ENCODE measurements at places on chromosomes 12 and 14.

- DNase-seq = peak; percentile 43
Measured at GRCh38 chr14:55580470-55581341, 699 bp downstream of the KTN1 start.

GRCh38 chr12:53568809-53569557 is 57.2 kb downstream of the ATF7 start:
- peak; percentile 84 for DNase-seq

GRCh38 chr12:124566997-124567672 is at the start of gene NCOR2:
Gene NCOR2 (minus strand): TSS chr12:124567612. CDS start chr12:124495251, 72,361 bp downstream.
- DNase-seq = no peak

- DNase-seq = peak; percentile 100
Measured at GRCh38 chr12:114684098-114684869, at the start of gene TBX3. Gene TBX3 (minus strand): TSS chr12:114684175. CDS start chr12:114683200, 975 bp downstream.

DNA sequence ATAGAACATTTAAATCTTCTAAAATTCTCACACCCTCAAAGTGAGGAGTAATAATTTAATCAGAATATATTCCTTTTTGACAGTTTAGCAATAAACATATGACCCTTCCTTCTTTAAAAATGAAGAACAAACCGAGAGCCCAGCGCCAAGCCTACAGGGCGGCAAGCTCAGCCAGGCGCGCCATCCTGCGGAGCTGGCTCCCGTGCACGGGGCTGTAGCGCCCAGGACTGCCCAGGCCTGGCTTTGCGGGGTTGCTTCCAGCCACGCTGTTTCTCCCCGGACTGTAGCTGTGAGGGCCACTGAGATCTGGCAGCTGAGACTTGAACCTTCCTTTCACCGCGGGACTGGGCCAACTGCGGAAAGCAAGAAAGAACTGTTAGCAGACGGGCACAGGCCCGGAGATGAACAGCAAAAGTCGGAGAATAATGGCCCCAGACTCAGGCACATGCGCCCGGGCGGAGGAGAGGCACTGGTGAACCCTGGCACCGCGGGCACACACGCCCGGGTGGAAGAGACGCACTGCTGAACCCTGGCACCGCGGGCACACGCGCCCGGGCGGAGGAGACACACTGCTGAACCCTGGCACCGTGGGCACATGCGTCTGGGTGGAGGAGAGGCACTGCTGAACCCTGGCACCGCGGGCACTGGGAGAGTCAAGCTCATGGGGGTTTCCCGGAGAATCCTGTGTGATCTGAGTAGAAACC is 16.6 kb downstream of the PGAM5 start:
- no peak for DNase-seq

DNA sequence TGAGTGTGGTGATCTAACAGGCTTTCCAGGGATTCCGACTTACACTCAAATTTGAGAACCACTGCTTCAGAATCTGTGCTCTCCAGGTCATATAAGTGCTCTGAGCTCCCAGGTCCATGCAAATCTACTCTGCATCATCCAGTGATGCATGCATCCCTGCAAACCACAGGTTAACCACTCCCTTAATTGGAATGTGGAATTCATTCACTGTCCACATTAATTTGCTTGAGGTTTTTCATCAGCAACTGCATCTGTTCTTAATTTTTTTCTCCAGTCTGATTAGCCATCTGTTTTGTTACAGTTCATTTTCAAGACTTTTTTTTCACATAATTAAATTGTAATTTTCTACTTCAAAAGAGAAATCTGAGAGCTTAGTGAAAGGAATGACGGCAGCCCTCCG is 43.4 kb upstream of the RIN3 start:
- peak; percentile 97 for DNase-seq

GRCh38 chr12:1272142-1272541 is 281.1 kb downstream of the ERC1 start:
- no peak for DNase-seq

- DNase-seq = peak; percentile 3
Measured at GRCh38 chr14:66910311-66910840, 278.9 kb upstream of the GARIN2 start.

GRCh38 chr12:124416516-124417395 is 121.9 kb downstream of the RFLNA start:
- no peak for DNase-seq

DNA sequence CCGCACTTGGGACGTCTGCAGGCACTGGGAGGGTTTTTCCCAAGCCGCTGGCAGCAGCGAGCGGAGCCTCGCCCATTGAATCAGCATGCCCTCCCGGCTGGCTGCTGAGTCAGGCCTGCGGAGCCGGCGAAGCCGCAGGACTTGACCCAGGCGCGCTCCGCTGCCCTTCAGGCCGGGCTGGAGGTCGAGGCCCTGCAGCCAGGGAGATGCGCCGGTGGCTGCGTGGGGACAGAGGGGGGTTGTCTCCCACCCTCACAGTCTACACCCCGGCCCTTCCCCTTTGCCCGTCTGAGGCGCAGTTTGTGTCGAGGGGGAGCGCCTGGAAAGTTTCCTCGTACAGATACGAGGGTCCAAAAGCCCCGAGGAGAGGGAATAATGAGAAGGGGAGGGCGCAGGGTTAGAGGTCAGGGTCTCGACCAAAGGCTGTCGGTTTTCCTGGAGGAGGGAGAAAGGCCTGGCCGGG is 759 bp upstream of the KLC1 start:
- DNase-seq = peak; percentile 59

- DNase-seq = no peak
Measured at GRCh38 chr12:83432176-83432719, 745.5 kb downstream of the TMTC2 start.

GRCh38 chr12:67482751-67483661 is 165.5 kb upstream of the DYRK2 start:
- peak; percentile 92 for DNase-seq

GRCh38 chr12:66258011-66258410 is 44.3 kb upstream of the HELB start:
- DNase-seq = no peak

- DNase-seq = no peak
Measured at GRCh38 chr12:53871367-53871766, 67.3 kb upstream of the HOXC13 start.

DNA sequence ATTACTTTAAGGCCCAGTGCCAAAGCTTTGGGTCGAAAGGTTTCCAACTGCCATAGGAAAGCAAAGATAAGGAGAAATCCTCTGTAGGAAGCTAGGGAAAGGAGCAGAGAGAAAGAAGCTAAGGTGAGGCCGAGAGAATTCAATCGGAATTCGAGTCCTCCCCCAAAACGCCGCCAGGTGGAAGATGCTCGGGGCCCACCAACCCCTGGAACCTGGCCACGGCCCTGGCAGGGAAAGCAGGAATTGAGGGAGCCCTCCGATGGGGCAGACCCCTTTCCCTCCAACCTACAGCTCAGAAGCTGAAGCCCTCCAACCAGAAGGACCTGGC is 498 bp downstream of the GMFB start:
- DNase-seq = no peak

- DNase-seq = no peak
Measured at GRCh38 chr14:54177019-54177418, 219.8 kb upstream of the CDKN3 start.

DNA sequence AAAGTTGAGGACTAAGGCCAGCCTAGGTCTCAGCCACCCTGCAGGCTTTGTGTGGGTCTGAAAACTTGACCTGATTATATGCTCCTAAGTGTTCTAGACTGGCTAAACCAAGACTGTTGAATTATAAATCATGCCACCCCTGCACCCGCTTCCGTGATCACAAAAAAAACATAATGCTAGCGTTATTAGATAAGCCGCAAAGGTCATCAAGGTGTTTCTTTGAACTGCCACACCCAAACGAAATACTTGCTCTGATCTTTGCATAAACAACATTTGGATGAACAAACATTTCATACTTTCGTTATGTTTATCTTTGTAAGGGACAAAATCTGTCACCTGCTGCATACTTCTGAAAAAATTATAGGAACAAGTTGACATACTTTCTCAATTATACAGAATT is 2.5 kb downstream of the SMCO2 start:
- no peak for DNase-seq

GRCh38 chr12:113130457-113131135 is 5.0 kb downstream of the RASAL1 start:
- no peak for DNase-seq

DNA sequence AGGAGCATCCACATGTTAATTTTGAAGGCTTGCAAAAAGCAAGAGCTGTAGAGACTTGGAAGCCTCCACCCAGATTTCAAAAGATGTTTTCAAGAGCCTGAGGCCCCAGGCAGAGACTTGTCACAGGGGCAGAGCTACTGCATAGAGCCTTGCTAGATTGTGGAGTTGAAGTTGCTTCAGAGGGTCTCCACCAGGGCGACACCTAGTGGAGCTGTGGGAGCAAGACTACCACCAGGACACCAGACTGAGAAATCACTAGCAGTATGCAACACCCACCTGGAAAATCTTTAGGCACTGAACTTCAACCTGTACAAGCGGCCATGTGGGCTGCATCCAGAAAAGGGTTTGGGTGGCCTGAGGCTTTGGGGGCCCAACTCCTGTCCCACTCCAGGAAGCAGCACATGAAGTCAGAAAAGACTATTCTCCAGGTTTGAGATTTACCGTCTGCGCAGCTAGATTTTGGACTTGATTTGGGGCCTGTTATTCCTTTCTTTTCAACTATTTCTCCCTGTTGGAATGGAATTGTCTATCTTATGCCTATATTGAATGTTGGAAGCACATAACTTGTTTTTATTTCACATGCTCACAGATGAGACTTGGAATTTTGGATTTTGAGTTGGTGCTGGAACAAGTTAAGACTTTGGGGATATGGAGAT is 508.6 kb downstream of the FLRT2 start:
- peak; percentile 63 for DNase-seq

DNA sequence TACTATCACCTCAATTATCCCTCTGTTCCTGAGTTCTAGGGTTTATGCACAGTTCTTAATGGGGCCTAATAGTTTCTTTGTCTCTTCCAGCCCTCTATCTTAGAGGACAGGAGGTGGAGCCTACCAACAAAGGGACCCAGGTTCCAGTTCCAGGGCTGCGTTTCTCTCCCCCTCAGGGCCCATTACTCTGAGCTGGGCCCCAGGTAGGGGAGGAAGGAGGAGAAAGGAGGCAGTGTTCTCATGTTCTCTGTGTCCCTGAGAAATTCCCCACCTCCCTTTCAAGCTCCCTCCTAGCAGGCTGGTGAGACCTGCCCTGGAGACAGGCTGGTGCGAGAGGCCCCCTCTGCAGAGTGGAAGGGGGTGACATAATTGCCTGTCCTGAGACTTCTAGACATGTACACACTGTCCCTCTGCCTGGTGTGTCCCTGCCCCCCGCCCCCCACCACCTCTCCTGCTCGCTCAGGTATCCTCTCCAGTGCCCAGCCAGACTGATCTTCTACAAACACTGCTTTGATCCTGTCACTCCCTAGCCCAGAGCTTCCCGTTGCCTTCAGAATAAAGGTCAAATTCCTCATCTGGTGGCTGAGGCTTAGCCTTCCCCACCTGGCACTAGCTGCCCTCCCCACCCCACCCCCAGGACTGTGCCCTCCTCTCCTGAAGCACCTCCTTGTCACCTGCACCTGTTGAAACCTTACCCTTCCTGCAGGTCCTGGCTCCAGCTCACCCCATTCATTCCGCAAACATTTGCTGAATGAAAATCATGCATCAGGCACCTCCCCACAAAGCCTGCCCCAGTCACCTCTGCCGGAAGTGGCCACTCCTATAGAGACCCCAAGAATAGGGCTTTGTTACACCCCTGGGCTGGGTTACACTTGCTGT is 21.1 kb upstream of the KRT8 start:
- DNase-seq = no peak

GRCh38 chr14:31990183-31990857 is 86.8 kb upstream of the ARHGAP5 start:
- DNase-seq = peak; percentile 35

DNA sequence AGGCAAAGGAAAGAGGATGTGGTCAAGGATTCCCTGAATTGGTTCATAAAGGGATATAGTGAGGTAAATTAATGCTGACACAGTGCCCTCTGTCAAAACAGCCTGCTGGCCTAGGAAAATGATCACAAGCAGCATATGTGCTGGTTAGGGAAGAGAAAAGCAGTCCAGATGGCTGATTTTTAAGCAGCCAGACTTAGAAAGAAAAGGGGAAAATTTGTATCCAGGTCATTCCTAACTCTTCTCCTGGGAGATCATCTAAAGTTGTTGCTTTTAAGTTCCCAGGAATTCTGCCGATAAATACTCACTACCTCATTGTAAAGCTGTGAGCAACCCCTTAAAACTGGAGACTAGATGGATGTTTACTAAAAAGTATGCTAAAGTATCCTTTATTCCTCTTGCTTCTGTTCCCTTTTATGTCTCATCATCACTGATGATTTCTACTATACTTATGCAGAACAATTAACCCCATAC is 46.4 kb upstream of the CNOT2 start:
- peak; percentile 67 for DNase-seq

DNA sequence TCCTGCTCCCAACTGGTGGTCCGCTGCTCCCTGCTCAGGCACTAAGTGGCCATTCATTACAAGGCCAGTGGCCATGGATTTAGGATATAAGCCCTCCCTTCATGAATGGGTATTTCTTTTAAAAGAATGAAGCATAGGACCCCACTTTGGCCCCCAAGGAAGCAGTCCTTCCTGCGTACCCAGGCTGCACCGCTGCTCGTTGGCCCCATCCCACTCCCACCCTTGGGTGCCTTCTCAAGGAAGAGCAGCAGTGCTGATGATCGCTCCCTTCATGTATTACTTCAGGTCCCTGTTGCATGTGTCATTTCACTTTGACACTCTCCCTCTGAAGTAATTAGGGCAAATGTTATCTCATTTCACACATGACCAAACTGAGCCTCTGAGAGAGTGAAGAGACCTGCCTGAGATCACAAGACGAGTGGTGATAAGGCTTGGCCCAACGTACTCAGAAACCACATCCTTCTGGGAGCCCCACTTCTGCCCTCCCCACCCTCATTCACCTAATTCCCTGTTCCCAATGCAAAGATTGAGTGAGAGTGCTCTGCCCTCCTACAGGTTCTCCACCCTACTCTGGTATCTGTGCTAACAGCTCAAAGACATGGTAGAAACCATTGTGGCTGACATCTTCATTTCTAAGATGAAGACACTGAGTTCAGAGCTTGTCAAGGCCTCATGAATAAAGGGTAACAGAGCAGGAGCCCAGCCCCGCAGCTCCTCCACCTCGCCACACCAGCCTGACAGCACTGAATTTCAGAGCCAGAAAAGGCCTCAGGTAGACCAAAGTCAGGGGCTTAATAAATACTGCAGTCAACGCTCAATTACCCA is 10.3 kb upstream of the KRT2 start:
- DNase-seq = no peak

DNA sequence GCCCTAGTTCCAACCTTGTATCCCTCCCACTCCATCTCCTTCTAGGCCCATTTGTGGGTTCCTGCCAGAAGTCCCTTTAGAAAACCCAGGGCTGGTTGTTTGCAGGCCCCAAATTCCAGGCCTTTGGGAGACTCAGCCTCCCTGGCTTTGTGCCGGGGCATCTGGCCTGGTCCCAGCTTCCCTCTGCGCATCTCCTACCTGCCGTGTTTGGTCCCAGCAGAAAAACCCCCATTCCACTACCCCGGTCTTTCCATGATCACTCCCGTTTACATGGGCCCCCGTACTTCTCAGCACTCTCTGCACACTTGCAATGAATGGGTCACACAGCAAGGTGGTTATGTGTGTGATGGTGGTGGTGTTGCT is 15.3 kb downstream of the KMT5A start:
- no peak for DNase-seq

Data from fibroblast of skin of abdomen (primary cell).